ENCODE measurements at places on chromosomes 12 and 14. TPM values are rescaled to one million over a fixed set of nuclear protein-coding genes. Genes with fewer than 3 reads are reported as not detected.
A peak's percentile ranks its signal among the peaks of the same experiment; 100 is the strongest.

GRCh38 chr12:114152890-114153289 lies 186.8 kb upstream of the RBM19 start:
- peak; percentile 28 for DNase-seq

DNA sequence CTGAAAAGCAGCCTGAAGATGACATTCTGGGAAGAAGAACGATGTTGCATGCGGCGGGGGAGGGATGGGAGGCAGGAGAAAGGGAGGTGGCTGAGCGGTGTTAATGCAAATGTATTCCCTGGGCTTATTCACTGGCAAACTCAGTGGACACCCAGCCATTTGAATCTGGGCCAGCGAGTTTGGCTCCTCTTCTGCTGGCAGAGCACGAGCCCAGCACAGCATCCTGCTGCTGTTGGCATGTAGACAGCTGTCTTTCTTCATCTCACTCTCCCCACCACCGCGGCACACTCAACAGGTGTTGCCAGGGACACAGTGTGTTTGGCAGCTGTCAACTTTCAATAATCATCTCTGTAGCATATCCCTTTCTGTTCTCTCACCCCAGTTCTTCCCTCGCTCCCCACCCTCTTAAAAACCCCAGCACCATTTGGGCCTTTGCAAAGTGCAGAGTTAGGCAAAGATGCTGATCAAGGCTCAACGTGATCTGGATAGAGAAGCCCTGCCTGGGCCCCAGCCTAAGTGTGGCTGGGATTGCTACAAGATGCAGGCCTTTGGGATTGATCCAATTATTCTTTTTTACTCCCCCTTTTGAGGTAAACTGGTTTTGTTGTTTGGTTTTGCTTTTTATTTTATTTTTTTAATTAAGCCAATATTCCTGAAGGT lies 131.9 kb downstream of the EXOC5 start:
- DNase-seq = no peak

GRCh38 chr12:112970391-112970790 lies 7.9 kb upstream of the OAS2 start:
- no peak for DNase-seq

GRCh38 chr14:66541627-66542026 lies 33.7 kb downstream of the GPHN start:
- DNase-seq = no peak

DNA sequence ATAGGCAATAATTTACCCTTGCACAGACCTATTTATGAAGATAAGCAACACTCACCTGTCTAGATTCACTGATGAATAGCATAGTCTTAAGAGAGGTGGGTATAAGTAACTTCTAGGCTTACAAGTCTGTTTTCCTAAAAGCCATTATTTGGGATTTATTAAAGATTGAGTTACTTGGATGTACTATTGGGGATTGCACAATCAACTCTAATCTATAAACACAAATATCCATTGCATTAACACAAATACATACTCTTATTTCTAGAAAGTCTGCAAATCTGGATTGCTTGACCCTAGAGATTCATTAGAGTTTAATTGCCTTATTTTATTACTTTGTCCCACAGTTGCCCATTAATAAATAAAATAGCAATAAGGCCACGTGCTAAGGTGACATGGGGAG lies 148.1 kb upstream of the CCDC198 start:
- no peak for DNase-seq

GRCh38 chr12:9992296-9992695 lies 6.6 kb downstream of the CLEC1B start:
- DNase-seq = no peak

CLEC4C gene
- not detected for total RNA-seq

CLEC7A gene
- 40.5 TPM for total RNA-seq

RAD51B gene
- 19.0 TPM for total RNA-seq

EPS8 gene
- total RNA-seq = 57.6 TPM

PTCSC3 gene
- not detected for total RNA-seq

ETNK1 gene
- total RNA-seq = 12.1 TPM

DNA sequence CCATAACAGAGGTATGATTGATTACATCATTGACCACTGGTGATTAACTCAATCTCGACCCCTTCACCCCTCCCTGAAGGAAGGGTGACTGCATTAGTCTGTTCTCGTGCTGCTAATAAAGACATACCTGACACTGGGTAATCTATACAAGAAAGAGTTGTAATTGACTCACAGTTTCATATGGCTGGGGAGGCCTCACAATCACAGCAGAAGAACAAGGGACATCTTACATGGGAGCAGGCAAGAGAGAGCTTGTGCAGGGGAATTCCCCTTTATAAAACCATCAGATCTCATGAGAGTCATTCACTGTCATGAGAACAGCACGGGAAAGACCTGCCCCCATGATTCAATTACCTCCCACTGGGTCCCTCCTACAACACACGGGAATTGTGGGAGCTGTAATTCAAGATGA lies 55.9 kb upstream of the TMCC3 start:
- DNase-seq = no peak

- DNase-seq = peak; percentile 26
Observed at GRCh38 chr12:89880690-89881350, 172.2 kb upstream of the ATP2B1 start.

DNA sequence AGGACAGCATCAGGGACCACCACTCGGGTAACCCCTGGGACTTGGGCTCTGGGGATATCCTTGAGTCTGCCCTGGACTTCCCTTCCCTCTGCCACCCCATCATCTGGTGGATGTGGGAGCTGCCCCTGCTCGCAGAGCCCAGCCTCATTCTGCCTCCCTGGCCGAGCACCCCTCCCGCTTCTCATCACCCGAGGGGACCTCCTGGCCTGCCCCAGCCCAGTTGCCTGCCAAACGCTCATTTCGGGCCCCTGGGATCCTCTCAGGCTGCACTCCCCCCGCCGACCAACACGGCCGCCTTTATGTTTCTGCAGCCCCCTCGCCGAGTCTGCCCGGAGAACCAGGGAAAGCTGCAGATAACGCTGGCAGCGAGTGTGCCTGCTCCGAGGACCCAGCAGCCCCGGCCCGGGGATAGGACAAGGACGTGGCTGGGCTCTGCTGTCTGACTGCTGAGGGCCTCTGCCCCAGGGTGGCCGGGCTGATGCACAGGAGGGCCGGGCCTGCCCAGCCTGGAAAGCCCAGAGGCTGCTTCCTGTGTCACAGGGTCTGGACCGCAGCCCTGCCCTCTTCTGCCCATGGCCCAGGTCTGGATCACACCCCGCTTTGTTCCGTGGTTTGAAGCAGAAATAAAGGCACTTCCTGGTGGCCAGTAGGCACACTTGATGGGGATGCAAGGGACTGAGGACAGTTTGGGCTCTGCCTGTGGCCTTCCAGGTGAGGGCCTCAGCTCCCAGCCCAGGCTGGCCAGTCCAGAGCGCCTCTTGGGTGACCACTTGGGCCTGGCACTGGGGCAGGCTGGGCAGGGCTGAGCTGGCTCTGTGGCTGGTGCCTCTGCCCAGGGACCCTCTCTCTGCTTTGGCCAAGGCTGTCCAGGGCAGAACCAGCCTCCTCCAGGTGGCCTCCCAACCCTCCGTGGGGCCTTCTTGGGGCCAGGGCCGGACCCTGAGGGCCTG lies 4.9 kb upstream of the EXOC3L4 start:
- DNase-seq = no peak

- no peak for DNase-seq
Observed at GRCh38 chr14:102610968-102611811, 18.7 kb downstream of the RCOR1 start.

DNA sequence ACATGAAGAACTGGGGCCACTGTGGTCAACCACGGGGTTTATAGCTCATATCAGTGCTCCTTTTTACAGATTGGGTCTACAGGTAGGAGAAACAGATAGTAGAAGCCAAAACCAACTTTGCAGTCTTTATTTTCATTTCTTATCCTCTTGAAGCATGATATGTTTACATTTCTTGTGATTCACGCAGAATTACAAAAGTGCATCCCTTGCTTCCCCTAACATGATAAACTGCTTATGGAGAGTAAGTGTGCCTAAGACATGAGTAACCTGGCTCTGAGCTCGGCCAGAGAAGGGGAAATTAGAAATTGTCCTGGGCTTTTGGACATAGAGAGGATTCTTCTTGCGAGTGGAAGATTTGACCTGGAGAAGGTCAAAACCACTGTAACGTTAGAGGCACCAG lies 18.4 kb downstream of the PWP1 start:
- DNase-seq = no peak

DNA sequence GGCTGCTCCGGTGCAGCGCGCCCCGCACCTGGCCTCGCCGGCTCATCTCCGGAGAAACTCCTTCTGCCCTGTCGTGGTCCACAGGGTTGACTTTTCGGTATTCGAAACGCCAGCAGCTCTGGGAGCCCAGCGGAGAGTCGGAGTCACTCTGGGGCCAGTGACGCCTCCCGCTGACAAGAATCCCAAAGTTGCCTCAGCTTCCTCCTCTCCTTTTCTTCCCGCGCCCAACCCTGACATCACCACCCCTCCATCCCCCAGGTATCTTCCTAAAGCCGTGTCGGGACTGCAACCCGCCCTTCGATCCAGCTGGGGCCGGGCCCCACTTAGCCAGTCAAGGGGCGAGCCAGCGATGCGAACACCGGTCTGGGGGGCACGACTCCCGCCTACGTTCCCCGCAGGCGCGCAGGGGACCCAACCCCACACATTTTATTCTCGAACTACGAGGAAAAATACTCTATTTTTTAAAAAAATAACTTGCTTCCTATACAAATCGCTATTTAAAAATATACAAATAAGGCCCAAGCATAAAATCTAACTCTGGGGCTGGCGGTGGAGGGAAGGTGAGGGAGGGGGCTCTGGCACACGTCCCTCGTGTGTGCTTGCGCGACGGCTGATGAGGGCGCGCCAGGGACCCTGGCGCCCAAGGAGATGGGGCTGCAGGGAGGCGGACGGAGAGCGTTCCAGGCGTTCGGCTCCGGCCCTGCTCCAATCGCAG lies 2.1 kb downstream of the NKX2-8 start:
- DNase-seq = no peak

GPR135 gene
- total RNA-seq = 0.79 TPM

- DNase-seq = no peak
Observed at GRCh38 chr12:24138041-24138440, 188.6 kb upstream of the SOX5 start.

COL2A1 gene
- not detected for total RNA-seq

DNA sequence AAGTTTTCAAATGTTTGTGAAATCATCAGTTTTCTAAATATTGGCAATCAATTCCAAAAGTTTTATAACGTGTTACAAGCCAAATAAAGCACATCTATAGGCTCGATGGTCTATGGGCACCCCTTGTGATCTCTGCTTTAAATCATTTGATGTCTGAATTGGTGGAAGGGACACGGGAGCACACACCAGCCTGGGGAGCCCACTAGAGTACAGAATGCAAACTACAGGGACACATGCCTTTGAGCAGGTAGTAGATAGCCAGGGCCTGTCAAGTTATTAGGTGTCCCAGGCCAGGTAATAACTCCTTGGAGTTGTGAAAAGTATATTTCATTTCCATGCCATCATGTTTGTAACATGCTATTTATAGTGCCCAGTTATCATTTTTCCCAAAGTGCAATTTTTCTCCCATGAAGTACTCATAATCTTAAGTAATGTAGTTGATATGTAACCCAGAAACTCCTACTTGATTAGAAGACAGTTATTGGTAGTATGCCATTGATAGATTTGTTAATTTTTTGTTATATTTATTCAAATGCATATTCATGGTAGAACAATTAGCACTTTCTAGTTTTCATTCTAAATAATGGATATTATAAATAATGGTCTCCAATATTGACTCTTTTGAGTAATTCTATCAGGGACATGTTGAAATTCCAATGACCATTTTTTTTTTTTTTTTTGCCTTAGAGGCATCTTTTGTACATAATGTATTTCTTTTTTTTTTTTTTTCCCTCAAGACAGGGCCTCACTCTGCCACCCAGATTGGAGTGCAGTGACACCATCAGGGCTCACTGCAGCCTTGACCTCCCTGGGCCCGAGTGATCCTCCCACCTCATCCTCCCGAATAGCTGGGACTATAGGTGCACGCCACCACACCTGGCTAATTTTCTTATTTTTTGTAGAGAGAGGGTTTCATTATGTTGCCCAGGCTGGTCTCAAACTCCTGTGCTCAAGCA lies 96.9 kb upstream of the FGD4 start:
- DNase-seq = peak; percentile 32

RPL10L gene
- total RNA-seq = not detected
